ENCODE measurements at places on chromosomes 6 and 20.

- no peak for DNase-seq
These were observed 3.6 kb downstream of the PAK5 start for GRCh38 chr20:9835302-9835701.

- DNase-seq, result no peak
These were observed 9.1 kb downstream of the LBP start for GRCh38 chr20:38355161-38356012.

- DNase-seq, result no peak
These were observed 36.3 kb downstream of the SLC52A3 start for GRCh38 chr20:731891-732560.

GRCh38 chr6:132107896-132108295, 156.7 kb upstream of the CCN2 start:
- DNase-seq, result no peak

DNA sequence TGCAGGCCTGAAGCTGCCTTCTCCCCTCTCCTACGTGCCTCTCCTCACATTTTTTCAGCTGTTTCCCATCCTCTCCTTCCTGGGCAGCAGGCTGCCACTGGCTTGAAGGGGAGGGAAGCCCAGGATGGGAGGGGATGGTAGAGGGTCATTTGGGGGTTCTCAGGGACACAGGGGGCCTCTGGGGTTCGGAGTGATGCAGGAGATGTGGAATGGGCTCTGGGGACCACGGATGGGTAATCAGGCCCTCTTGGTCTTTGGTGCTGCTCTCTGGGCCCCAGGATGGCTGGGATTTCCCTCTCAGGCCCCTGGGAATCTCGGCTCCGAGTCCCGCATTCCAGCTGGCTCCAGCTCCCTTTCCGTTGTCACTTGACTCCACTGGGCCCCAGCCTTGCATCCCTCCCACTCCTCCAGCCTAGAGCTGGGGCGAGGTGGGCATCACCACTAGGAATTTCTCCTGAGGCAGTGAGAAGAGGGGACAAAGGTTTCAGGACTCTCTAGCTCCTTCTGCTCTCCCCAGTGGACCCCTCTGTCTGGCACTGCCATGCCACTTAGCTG, 2.0 kb upstream of the DDR1 start:
- DNase-seq, result no peak

DNA sequence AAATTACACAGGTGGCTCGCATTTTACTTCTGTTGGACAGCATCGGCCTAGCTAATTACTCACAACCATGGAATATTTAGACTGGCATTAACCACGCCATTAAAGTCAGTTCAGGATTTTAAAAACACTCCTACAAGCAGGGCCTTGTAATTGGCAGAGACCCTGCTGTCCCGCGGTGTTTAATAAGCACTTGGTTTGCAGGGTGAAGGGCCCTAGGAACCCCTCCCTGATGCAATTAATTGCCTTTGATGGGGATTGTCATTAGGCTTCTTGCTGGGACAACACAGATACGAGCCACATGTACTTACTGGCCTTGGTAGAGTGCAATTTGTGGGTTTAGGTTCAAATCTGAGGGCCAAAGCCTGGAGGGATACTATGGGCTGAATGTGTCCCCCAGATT, 7.8 kb upstream of the VSTM2L start:
- no peak for DNase-seq

All from T-helper 22 cell (primary cell).